ENCODE measurements at places on chromosomes 7 and 10. TPM values are rescaled to one million over a fixed set of nuclear protein-coding genes. Genes with fewer than 3 reads are reported as not detected.

Gene BHLHA15
- not detected for total RNA-seq

- no peaks in the 10 kb centered on the region for H3K27me3 ChIP-seq
- H3K27ac ChIP-seq, result no peak overlapping the region
- no peak overlapping the region for H3K4me3 ChIP-seq
- H3K4me1 ChIP-seq, result peaks cover 20% of the 10 kb centered on the region
- DNase-seq, result no peak
- no peaks in the 10 kb centered on the region for H3K36me3 ChIP-seq
These were observed 3.2 kb upstream of the FAM241B start for GRCh38 chr10:69626826-69627225.

DNA sequence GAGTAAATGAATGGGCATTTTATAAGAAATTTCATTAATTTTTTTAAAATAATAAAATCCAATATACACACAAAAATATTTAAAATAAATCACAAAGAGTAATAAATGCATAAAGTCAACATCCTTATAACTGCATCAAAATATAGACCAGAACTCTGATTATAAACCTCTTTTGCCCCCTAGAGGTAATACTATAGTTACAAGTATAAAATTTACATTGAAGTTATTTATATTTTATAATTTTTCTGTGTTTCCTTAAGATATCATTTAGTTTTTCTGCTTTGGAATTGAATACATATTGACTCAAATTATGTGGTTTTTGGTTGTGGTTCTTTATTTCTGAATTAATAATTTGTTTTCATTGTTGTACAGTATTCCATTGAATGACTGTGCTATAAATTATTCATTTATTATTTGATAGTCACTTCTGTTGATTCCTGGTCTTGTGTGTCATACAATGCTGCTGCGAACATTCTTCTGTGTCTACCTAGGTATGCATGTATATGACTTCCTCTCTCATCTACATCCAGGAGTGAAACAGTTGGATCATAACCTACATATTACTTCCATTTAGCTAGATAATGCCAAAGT lies 673.6 kb downstream of the IPMK start:
- H3K27me3 ChIP-seq, result no peaks in the 10 kb centered on the region
- no peak for DNase-seq
- H3K36me3 ChIP-seq, result no peaks in the 10 kb centered on the region
- no peaks in the 10 kb centered on the region for H3K4me1 ChIP-seq
- no peak overlapping the region for H3K4me3 ChIP-seq
- no peak overlapping the region for H3K27ac ChIP-seq

DNA sequence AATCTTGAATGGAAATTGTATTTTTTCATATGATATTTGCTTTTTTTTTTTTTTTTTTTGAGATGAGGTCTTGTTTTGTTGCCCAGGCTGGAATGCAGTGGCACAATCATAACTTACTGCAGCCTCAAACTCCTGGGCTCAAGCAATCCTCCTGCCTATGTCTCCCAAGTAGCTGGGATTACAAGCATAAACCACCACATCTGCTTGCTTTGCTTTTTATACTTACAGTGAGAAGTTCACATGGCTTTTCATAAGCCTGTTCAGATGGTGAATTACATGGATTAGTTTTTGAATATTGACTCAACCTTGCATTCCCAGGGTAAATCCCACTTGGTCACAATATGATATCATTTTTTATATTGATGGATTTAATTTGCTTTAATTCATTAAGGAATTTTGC lies 22.0 kb downstream of the LRRD1 start:
- no peak for DNase-seq
- H3K36me3 ChIP-seq, result no peaks in the 10 kb centered on the region
- H3K27me3 ChIP-seq, result peaks cover 6% of the 10 kb centered on the region
- no peak overlapping the region for H3K27ac ChIP-seq
- H3K4me1 ChIP-seq, result no peaks in the 10 kb centered on the region
- no peak overlapping the region for H3K4me3 ChIP-seq
